ENCODE measurements at places on chromosomes 2 and 18.

DNA sequence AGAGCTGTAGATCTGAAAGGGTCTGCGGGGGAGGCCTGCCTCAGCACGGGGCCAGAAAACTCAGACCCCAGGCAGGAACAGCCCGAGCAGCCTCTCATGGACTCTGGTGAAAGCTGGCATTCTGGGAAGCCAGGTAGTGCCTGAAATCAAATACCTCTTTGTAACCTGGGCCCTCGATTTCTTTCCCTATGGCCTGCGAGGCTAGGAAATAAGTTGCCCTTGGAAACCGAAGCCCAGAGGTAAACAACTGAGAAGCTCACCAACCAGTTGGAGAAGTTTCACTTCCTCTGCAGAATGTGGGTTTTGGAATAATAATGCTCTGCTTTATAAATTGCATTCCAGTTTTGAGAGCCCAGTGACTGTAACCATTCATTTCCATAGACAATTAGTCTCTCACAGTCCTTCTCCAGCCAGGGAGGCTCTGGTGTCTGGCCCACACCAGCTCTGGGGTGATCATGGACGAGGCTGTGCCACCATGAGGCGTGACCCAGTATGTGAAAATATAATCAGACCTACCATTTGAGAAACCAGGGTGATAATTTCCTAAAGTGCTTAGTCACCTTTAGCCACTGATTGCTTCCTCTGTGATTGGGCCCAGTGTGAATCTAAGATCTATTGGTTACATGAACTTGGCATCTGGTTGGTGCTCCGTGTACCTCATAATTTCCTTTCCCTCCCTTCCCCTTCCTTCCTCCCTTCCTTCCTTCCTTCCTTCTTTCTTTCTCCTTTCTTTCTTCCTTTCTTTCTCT lies 133.1 kb upstream of the PELI1 start:
- DNase-seq = peak; percentile 25

- no peak for DNase-seq
These were observed 428.6 kb downstream of the SETBP1 start for GRCh38 chr18:45109271-45109670.

DNA sequence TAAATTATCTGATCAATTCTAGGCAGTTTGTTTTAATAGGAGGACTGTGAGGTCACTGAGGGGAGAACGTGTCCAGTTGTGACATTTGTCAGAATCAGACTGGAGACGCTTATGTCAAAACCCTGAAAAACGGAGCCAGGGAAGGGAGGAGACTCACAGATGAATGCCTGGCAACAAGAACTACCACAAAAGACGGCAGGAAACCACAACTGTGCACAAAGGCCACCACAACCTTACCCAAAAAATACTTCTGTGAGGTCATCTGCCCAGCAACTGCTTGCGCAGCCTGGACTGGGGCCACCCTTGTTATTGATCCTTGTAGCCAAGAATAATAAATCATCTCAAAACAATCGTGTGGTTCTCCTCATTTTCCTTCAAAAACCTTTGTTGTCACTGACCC lies 173.0 kb upstream of the ALKAL2 start:
- no peak for DNase-seq

GRCh38 chr2:23658466-23658942 lies 268.4 kb downstream of the ATAD2B start:
- DNase-seq = no peak

GRCh38 chr2:170313992-170314348 lies 136.0 kb downstream of the MYO3B start:
- no peak for DNase-seq

DNA sequence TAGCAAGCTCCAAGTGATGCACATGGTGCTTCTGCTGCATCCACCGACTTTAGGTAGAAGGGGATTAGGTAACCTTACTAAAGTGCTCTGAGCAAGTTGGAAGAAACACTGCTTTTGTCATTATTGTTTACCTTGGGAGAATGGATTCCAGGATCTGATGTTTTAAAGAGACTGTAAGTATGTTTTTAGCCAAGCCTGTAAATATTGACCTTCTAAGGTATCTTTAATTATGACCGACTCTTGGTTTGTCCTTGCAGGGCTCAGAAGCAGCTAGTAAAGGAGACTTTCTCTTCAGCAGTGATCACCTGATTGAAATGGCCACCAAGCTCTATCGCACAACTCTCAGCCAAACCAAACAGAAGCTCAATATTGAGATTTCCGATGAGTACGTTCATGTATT lies 170.7 kb downstream of the MYO1B start:
- no peak for DNase-seq

DNA sequence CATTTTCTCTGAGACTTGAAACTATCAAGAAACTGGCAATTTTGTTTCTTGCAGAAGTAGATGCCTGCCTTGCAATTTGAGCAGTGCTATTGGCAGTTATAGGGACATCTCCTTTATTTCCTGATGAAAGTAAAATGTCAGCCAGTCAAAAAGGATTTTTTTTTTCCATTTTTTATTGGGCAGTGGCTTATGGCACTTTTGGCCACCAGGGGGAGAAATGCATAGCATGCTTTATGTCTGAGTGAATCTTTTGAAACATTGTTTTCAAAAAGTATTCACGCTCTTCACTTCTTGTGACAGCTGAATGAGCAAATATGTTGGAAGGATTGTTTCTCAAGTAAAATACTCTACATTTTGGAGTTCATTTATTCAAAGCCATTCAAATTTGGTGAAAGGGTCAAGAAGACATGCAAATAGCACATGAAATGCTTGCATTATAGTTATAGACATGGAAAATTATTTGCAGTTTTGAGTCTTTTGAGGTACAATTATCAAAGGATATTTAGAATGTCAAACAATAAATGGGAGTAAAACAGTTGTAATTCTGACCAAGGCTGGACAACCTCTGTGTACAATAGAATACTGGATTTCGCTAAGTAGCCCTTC lies 491.0 kb downstream of the CDH2 start:
- no peak for DNase-seq

DNA sequence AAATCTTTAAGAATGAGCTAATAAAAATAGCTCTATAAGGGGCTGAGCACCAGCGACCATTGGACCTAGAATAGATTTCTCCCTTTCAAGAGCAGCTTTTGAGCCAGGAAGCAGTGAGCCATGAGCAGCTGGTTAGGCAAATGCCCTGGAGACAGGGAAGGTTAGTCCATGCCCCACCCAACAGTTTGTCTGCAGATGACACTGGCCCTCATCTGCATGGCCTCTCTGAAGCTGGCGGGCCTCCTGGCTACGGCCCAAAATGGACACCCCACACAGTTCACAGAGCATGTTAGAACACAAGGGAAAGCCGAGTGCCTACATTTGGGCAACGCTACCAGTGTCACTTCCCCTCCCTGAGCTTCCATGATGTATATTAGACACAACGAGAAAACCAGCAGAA lies 201.1 kb downstream of the MGAT5 start:
- no peak for DNase-seq

DNA sequence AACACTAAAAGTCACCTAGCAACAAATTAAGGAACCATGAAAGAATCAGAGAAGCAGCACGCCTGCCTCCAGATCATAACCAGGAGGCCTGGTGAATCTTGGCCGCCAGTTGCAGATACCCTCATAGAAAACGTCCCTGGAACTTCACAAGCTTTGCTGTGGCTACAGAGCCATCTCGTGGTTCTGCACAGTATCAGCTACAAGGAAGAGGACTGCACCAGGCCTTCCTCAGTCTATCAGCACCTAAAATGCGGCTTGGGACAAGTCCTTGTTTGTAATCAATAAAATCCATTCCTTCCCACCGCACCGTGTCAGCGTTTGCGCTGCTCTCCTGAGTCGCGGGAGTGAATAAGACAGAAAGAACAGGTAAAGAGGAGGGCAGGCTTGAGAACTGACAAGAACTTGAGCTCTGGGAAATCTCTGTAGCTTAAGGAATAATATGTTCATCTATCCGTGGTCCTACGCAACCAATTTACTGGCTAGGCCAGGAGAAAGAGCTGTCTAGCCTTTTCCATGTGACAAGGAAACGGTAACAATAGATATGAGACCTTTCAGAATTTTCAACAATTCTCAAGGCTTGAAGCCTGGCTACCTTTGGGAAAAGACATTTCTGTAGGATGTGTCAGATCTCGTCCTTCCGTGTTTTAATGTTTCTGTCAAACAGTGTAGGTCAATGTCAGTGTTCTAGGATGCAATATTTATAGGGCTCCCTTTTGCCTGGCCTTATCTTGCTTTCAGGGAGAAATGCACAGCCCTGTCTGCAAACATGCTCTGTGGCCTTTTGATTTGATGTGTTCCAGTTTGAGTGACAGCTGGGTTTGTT lies 128.5 kb upstream of the RAB12 start:
- DNase-seq = peak; percentile 14

DNA sequence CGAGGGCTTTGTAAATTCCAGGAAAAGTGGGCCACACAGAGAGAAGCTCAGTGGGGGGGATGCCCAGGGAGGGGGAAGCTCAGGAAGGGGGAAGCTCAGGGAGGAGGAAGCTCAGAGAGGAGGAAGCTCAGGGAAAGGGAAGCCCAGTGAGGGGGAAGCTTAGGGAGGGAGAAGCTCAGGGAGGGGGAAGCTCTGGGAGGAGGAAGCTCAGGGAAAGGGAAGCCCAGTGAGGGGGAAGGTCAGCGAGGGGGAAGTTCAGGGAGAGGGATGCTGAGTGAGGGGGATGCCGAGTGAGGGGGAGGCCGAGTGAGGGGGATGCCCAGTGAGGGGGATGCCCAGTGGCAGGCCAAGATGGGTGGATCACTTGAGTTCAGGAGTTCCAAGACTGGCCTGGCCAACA lies 821 bp upstream of the CHRNG start:
- no peak for DNase-seq

- DNase-seq = no peak
These were observed 82.9 kb downstream of the CRIM1 start for GRCh38 chr2:36438449-36438977.

DNA sequence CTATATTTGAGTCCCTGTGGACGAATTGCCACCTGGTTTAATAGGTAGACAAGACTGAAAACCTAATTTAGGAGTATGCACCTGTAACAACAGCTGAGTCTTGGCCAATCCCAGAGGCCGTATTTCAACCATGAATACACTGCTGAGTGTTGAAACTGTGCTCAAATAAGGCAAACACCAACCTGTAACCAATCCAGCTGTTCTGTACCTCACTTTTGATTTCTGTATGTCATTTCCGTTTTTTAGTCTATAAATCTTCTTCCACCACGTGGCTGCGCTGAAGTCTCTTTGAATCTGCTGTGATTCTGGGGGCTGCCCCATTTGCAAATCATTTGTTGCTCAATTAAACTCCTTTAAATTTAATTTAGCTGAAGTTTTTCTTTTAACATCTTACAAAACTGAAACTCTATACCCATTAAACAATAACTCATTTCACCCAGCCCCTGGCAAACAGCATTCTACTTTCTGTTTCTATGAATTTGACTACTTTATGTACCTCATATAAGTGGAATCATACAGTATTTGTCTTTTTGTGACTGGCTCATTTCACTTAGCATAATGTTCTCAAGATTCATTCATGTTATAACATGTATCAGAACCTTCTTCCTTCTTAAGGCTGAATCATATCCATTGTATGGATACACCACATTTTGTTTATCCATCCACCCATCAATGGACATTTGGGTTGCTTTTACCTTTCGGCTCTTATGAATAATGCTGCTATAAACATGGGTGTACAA lies 7.5 kb upstream of the YPEL5 start:
- no peak for DNase-seq

GRCh38 chr18:8882632-8883408 lies 177.5 kb downstream of the MTCL1 start:
- no peak for DNase-seq

DNA sequence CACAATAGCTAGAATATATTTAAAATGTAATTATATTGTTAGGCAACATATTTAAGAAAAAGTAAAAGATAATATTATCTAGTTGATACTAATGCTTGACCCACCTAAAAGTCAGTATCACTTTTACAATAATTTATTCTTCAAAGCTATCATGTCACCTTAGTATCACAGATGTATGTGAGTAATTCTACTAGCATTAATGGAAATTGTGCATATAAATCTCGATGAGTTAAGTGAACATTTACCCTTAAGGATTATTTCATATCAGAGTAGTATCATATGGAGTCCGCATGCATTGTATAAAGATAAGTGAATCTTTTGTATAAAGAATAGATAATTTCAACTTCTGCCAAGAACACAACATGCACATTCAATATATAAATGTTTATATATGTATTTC lies 103.4 kb downstream of the AGPS start:
- no peak for DNase-seq

DNA sequence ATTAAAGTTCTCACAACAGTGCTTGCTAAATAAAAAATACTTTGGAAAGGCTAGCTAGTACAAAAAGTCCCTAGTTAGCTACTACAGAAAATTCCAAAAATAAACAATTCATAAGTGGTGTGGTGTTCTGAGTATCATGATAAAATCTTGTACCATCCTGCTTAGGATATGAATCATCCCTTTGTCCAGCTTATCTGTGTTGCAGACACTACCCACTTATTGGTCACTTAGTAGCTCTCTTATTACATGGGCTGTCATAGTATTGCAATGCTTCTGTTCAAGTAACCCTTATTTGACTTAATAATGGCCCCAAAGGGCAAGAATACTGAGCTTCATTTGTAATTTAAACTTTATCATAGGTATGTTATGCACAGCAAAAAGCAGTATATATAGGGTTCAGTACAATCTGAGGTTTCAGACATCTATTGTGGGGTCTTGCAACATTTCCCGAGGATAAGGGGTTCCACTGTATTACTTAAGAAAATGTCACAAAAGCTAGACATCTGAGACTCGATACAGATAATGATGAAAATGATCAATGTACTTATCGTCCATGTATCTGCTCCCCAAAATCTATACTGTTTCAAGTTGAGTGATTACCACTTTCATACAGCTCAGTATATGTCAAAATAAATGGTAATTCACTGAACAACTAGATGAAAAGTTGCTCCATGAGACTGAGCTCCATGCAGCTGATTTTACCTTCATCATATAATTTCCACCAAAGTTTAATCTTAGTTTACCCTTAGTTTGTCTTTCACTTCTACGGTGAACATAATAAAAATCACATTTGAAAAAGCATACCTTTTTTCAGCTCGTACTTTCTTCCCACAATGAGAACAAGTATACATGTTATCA lies 93.8 kb downstream of the C2orf74 start:
- DNase-seq = no peak

GRCh38 chr2:24621779-24622538 lies 130.9 kb downstream of the NCOA1 start:
- DNase-seq = no peak

DNA sequence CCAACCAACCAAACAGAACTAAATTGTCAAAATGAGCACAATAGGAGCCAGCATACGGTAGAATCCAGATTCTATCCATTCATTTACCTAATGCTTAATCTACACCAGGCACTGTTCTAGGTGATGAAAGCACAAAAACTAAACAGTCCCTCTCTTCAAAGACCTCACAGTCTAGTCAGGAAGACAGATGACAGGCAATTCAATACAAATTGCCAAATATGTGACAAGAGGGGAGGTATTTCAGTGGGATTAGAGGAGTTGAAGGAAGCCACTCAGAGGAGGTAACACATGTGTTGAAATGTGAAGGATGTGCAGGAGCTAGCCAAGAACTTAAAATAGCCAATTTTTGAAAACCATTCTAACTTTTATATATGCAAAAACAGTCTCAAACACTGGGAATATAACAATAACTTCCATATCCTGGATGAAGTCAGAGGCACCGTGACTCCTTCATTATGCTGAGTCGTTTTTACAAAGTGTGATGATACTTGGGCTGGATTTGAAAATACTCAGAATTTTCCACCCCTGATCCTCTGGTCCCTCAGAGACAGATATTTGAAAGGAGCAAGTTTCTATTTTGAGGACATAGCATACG lies 204.9 kb downstream of the PID1 start:
- no peak for DNase-seq

- DNase-seq = no peak
These were observed 280.1 kb downstream of the PTH2R start for GRCh38 chr2:208686665-208687064.

GRCh38 chr2:19993731-19994130 lies 3.8 kb upstream of the WDR35 start:
- DNase-seq = no peak

- no peak for DNase-seq
These were observed 221.0 kb downstream of the CDH20 start for GRCh38 chr18:61554117-61554776.

Measured in NCI-H2107 (cell line).